ENCODE measurements at places on chromosomes 2 and 18.

- no peak for DNase-seq
These were observed 698.9 kb downstream of the GALR1 start for GRCh38 chr18:77948567-77948966.

GRCh38 chr2:229831805-229832509 lies 89.9 kb downstream of the TRIP12 start:
- DNase-seq, result no peak

- no peak for DNase-seq
These were observed 11.0 kb upstream of the VAPA start for GRCh38 chr18:9902832-9903231.

GRCh38 chr2:158509928-158510797 lies 53.4 kb downstream of the PKP4 start:
- DNase-seq, result no peak

DNA sequence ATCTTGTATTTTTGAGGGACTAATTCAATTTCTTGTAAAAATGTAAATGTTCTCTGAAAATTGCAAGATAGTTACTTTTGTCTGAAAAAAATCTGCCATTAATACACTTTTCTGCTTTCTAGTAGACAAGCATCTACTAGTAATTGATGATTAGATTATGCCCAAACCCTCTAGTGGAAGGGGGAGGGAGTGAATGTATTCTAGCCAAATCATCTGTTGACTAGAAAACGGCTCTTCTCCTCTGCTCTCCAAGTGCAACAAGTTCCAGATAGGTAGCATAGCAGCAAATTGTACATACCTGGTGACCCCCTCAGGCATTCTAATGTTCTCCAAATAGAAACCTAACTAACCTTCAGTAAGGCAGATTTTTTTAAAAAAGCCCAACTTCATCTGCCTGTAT lies 58.6 kb downstream of the RELCH start:
- no peak for DNase-seq

- DNase-seq, result no peak
These were observed 116.0 kb downstream of the LIPG start for GRCh38 chr18:49677762-49678413.

Measured in NCI-H460 (cell line).